ENCODE measurements at places on chromosomes 2 and 18.

GRCh38 chr18:51300912-51301311 lies 103.4 kb upstream of the MEX3C start:
- DNase-seq = no peak

DNA sequence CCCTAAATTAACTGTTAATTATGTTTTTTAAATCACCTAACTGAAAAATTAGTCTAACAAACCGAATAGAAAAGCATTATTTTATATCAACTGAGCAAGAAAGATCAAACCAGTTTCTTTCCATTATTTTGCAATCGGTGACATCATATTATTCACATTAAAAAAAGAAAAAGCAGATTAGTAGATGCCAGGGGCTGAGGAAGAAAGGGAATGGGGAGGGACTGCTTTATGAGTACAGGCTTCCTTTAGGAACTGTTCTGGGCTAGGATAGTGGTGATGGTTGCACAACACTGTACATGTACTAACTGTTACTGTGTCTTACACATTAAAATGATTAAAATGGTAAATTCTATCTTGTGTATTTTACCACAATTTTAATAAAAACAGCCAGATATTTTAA lies 59.3 kb downstream of the COBLL1 start:
- no peak for DNase-seq

GRCh38 chr2:72431737-72432136 lies 284.1 kb upstream of the CYP26B1 start:
- no peak for DNase-seq

DNA sequence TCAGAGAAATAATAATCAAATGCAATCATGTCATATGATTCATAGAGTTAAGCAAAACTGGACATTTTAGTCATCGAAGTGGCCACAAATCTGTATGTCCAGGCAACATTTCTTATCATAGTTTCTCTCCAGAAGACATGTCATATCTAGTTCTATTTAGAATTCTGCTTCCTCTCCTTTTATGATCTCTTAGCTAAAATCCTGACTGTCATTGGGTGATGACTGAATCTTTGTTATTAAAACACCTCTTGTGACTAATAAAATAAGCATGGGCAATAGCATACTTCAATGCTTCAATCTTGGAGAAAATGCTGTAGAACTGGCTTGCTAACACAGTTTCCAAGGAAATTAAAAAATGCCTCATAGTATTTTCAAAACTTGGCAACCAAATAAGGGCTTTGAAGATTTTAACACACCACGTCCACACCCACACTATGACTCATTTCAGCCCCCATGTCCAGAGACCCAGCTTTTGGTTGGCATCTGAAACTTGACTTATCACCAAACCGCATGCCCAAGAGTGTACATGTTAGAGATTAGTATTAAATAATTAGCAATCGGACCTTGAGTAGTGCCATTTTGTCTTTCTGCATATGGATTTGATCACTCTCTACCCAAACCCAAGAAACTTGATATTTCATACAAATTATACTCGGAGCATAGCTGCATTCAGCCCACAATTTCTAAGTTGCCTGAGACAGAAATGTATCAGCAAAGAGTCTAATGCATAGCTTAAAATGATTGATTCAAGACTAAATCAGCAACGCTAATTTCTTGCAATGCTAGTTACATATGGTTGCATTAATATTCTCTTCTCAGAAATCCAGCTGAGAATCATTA lies 106.5 kb upstream of the ETAA1 start:
- DNase-seq = no peak

- no peak for DNase-seq
These were observed 5.4 kb upstream of the CWC22 start for GRCh38 chr2:180012523-180012922.

- DNase-seq = no peak
These were observed 26.5 kb upstream of the CREB1 start for GRCh38 chr2:207503234-207503633.

- DNase-seq = no peak
These were observed 66.3 kb downstream of the NCKAP1 start for GRCh38 chr2:182971820-182972547.

GRCh38 chr2:172207911-172208310 lies 105.2 kb upstream of the DLX2 start:
- DNase-seq = no peak

DNA sequence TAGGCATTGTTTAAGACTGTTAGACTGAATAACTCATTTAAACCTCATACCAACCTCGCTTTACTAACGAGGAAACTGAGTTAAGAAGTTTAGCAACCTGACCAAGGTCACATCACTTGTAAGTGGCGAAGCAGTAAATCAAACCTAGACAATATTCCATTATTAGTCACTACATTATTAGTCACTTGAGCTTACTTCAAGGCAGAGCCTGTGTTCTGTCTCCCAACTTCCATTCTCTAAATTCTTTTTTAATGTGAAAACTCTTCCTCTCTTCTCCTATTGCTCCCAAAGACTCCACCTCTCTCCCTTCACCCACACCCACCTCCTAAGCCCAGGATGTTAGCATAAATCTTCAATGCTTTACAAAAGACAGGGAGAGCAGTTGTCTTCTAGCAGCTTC lies 156.5 kb downstream of the ARL6IP6 start:
- DNase-seq = no peak

- no peak for DNase-seq
These were observed 20.2 kb downstream of the DAW1 start for GRCh38 chr2:227891673-227892072.

- DNase-seq = no peak
These were observed 55.1 kb downstream of the SP100 start for GRCh38 chr2:230471074-230471473.

GRCh38 chr2:100067784-100068183 lies 74.6 kb downstream of the AFF3 start:
- DNase-seq = no peak

- no peak for DNase-seq
These were observed 101.5 kb downstream of the KCNF1 start for GRCh38 chr2:11013196-11013595.

- DNase-seq = no peak
These were observed 1093.9 kb downstream of the CBLN2 start for GRCh38 chr18:71450257-71450656.

DNA sequence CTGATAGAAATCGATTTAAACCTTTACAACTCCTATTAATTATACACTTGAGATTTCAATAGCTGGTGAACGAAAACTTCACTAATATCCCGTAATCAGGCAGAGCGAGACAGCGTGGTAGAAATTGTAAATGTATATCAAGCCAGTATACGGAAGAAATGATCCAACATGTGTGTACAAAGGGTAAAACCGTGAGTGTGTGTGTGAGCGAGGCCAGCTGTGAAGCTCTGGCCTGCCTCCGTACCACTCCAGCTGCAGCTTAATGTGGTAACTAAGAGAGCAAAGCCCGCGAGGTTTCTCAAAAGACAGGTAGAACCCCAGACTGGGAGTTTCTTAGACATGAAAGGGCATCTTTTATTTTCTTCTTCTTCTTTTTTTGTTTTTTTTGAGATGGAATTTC lies 52.3 kb upstream of the ZNF516 start:
- no peak for DNase-seq

GRCh38 chr2:190408538-190409271 lies 550 bp downstream of the MFSD6 start:
- DNase-seq = no peak

DNA sequence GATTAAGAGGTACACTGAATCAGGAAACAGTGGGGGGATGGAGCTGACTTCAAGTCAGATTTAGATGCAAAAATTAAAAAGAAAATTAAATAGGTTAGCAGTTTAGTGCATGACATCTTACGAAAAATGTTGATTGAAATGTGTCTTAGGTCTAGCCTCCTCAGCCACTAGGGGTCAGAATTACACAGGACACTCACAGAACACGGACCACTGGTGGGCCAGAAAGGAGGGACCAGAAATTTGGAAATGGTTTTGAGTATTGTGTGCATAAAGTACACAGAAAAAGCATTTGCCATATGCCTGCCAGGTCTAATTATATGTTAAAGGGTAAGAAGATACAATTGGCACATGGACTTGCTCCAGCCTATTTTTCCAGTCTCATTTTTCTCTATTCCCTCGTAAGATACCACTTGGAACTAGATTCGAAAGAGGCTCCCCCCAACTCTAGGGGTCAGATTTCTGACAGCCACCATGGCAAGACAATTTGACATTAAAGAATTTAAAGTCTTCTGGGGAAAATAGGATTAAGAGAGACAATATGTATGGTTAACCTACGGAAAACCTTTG lies 550.2 kb upstream of the SETBP1 start:
- DNase-seq = peak; percentile 0

GRCh38 chr18:24704946-24705630 lies 244.7 kb downstream of the HRH4 start:
- no peak for DNase-seq

Measured in SW 1271 (cell line).